Hematopoietic multipotent progenitor cell treated with erythropoietin and hydrocortisone succinate and interleukin-3 and kit ligand, for 8 days (in vitro differentiated cells): ENCODE measurements at places on chromosomes 4 and X.
A peak's percentile ranks its signal among the peaks of the same experiment; 100 is the strongest.

DNA sequence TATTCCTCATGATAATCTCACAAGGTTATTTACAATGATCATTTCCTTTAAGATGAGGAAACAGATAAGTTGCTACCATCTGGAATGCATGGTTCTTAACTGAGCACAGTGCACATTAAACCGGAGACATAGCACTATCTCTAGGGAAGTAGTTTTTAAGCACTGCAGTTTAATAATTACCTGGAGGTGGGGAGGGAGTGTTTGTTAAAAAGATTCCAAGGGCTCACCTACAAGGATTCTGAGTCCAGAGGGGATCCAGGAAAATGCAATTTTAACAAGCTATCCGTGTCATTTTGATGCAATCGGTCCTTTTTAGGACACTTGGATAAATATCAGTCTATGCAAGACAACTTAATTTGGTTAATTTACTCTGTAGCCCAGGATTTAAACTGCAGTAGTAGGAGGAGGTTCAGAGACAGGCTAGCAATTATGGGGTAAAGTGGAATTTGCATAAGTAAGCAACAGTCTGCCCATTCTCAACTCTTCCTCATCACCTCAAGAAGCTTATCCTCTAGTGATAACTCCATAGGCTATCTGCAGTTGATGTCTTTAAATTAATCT is 2.8 kb upstream of the PDLIM5 start:
- DNase-seq: no peak

- no peak for DNase-seq
Measured at GRCh38 chrX:112163906-112164305, 81.3 kb upstream of the TRPC5 start.

GRCh38 chr4:143352720-143353119 is 16.0 kb downstream of the GAB1 start:
- DNase-seq: peak; percentile 57

DNA sequence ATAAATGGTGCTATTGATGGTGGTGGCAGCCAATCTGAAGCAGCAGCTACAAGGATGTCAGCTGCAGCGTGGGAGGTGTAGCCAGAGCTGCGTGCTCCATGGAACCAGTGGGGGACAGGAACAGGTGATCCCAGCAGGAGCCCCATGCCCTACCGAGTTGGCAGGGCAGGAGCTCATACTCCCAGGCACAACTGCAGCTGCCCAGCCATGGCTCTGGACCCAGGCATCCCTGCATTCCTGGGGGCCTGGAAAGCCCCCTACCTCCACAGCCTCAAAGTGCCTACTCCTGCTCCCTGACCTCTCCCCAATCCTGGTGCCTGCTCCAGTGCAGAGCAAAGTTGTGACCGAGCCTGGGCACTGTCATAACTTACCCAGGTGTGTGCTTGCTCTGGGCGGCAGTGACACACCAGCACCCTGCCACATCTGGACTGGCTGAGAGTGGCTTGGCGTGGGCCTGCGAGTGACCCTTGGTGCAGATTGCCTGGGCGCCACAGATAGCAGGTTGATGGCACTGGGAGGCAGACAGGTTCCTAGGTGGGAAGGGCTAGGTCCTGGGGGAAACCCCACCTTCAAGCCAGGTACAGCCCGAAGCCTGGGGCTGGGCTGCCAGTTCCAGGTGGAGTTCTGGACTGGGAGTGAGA is 101.1 kb downstream of the DCAF12L2 start:
- DNase-seq: no peak

GRCh38 chr4:105683038-105683437 is 25.5 kb downstream of the INTS12 start:
- DNase-seq: no peak

- no peak for DNase-seq
Measured at GRCh38 chrX:129523079-129523911, at the start of gene SMARCA1. SMARCA1 (minus strand) TSS chrX:129523490; CDS start chrX:129523370, 120 bp downstream.

GRCh38 chr4:87838205-87838604 is 5.4 kb downstream of the MEPE start:
- peak; percentile 10 for DNase-seq

DNA sequence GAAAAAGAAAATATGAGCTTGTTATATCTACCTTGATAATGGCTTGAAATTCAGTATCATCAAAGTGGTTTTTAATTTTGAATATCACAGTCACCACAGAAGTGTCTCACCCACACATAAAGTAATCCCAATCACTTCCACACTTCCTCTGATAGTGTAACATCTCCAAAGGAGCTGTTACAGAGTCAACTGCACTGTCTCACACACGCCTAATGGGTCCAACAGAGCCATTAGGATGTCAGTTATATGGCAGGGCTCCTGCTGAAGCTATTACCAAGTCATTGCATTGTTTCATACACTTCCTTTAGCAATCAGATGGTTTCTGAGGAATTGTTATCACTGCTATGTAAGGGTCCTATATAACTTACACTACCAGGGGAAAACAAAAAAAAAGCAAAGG is 432.1 kb upstream of the TEX13C start:
- DNase-seq: no peak

- DNase-seq: no peak
Measured at GRCh38 chrX:75625232-75625631, 102.4 kb upstream of the ZDHHC15 start.

GRCh38 chrX:25004485-25005032 is 11.2 kb downstream of the ARX start:
- no peak for DNase-seq

- DNase-seq: no peak
Measured at GRCh38 chrX:47198026-47198686, 4.5 kb downstream of the UBA1 start.

DNA sequence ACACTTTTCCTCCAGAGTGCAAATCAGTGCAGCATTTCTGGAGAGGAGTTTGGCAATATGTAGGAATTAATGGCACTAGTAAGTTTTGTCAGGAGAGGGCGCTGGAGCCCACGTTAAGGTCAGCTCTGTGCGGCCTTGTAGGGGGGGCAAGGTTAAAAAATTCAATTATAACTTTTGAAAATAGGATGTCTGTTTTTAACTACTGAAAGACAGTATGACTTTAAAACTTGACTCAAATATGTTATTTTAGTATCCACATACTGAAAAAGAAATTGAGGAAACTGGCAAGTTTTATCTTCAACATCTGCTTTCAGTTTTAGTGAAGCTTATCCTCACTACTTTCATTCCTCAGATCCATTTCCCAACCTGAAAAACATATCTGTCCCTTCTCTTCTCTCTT is 30.9 kb upstream of the HSD17B13 start:
- peak; percentile 68 for DNase-seq

- DNase-seq: peak; percentile 4
Measured at GRCh38 chr4:6332042-6332668, 62.5 kb downstream of the WFS1 start.

DNA sequence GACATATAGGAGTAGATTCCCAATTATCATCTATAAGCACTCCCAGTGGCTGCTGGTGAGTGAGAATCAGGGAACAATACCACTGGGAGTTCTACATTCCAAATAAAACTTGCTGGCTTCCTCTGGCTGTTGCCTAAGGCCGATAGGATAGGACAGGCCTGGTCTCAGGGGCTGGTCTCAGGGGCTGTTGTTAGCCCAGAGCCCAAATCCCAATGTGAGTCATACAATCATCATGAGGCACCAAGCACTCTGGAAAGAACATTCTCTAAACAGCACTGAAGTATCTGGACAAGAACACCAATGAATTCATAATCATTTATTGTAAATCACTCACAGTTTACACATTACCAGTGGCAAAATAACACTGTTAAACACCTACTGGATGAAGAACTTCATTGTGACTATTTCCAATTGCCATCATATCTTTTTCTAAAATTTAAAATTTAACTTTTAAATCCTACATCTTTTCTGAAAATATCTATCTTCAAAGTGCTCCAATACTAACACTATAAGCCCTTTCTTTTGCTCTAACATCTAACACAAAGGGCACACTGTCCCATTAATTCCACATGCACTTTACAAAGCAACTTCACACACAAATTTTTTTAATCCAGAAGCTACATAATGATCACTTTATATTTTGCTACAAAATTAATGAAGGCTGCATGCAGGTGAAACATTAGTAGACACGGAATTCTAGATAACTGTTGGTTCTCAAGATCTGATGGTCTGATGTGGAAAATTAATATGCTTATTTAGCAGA is 67.6 kb upstream of the TMEM150C start:
- DNase-seq: no peak

GRCh38 chr4:46648088-46648744 is 258.3 kb upstream of the GABRA2 start:
- peak; percentile 40 for DNase-seq
